AG04450 (cell line): ENCODE measurements at places on chromosomes 16 and 17.
A peak's percentile ranks its signal among the peaks of the same experiment; 100 is the strongest.

DNA sequence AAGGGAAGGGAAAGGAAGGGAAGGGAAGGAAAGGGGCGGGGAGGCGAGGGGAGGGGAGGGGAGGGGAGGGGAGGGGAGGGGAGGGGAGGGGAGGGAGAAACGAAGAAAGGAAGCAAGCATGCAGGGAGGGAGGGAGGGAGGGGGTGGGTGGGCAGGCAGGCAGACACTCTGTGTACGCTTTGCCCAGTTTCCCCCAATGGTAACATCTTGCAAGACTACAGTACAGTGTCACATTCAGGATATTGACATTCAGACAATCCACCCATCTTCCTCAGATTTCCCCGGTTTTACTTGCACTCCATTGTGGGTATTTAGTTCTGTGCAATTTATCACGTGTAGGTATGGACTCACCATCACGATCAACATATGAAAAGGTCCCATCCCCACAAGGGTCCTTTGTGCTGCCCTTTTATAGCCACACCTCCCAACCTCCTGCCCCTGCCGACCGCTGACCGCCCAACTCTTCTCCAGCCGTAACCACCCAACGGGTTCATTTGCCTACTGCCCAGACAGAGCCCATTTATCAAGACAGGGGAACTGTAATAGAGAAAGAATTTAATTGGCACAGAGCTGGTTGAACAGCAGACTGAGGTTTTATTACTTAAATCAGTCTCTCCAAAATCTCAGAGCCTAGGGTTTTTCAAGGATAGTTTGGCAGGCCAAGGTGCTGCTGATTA lies 91.4 kb upstream of the FA2H start:
- DNase-seq, result no peak

DNA sequence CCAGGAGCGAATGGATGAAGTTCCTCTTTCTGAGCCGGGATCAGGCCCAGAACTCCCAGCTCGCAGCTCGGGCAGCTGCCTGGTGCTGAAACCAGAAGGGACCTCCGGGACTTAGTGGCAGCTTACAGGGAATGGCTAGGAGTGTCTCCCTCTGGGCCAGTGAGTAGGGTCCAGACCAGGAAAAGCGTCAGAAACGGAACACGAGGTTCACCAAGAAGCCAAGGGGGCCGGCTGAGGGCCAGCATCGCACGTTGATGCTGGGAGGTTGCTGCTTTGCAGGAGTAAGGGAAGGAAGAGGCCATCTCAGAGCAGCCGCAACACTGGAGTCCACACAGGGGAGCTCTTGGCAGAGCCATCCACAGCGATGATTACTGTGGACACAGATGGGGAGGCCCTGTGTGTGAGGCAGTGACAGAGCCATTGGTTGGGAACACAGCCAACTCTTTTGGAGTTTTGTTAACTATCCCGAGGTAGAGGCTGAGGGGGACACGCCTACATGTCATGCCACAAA lies 74.0 kb upstream of the CREBBP start:
- no peak for DNase-seq

- DNase-seq, result no peak
These were observed 8.8 kb downstream of the MAP3K3 start for GRCh38 chr17:63631062-63631461.

- DNase-seq, result no peak
These were observed 16.8 kb downstream of the TMEM100 start for GRCh38 chr17:55705847-55706246.

DNA sequence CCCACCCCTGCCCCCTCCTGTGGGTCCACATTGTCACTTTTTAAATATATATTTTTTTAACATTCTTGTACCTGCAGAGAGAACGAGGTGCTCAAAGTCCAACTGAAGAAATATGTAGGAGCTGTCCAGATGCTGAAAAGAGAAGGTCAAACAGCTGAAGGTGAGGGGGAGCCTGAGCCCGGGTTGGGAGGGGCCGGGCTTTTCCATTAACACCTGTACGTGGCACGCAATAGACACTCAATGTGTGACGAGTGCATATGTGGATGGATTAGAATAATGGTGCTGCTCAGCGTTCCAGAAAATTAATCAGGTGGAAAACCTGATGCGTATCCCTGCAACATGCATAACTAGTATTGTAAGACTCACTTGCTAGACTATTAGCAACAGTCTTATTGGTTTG lies 223.0 kb downstream of the SNX29 start:
- no peak for DNase-seq

- DNase-seq, result peak; percentile 3
These were observed 3.6 kb downstream of the MAP2K4 start for GRCh38 chr17:12024327-12024726.

GRCh38 chr17:4505187-4505586 lies 6.5 kb downstream of the SPNS2 start:
- DNase-seq, result no peak

- DNase-seq, result no peak
These were observed 950.8 kb upstream of the GOT2 start for GRCh38 chr16:59684911-59685310.

GRCh38 chr16:27784351-27785306 lies 234.7 kb downstream of the KATNIP start:
- no peak for DNase-seq

GRCh38 chr17:51298508-51299371 lies 38.4 kb downstream of the UTP18 start:
- DNase-seq, result peak; percentile 20

- DNase-seq, result no peak
These were observed 7.6 kb downstream of the SEZ6L2 start for GRCh38 chr16:29891525-29892457.

- no peak for DNase-seq
These were observed 79.0 kb upstream of the TOB1 start for GRCh38 chr17:50944902-50945720.

- DNase-seq, result no peak
These were observed 219.0 kb downstream of the CPPED1 start for GRCh38 chr16:12584488-12585233.

DNA sequence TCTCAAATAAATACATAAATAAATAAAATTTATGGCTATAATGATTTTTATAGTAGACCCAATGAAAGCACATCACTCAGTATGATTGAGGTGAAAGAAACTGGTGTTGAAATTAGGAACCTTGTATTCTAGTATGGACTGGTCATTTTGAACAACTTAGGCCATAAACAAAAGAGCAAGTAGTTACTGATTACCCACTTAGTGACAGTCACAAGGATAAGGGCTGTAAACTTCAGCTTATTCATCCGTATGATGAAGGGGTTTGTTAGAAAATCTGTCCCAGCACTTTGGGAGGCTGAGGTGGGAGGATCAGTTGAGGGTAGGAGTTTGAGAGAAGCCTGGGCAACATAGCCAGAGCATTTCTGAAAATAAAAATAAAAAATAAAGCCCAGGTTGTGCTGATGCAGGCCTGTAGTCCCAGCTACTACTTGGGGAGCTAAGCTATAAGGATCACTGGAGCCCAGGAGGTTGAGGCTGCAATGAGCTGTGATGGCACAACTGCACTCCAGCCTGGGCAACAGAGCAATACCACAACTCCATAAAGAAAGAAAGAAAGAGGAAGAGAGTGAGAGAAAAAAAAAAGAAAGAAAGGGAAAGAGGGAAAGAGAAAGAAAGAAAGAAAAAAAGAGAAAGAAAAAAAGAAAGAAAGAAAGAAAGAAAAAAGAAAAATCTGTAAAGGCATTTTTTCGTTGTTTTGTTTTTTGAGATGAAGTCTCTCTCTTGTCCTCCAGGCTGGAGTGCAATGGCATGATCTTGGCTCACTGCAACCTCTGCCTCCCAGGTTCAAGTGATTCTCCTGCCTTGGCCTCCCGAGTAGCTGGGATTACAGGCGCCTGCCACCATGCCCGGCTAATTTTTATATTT lies 4.2 kb upstream of the SPAG9 start:
- no peak for DNase-seq
